ENCODE measurements at places on chromosomes 4 and X. TPM values are rescaled to one million over a fixed set of nuclear protein-coding genes. Genes with fewer than 3 reads are reported as not detected.

Gene DOK7
- not detected for total RNA-seq

Gene RRH
- total RNA-seq, result not detected

Gene GUCY1B1
- 2.9 TPM for total RNA-seq

Gene ZNF157
- 2.2 TPM for total RNA-seq

Gene EPGN
- total RNA-seq, result not detected

Gene CENPI
- total RNA-seq, result 22.5 TPM

Gene YY2
- total RNA-seq, result 1.5 TPM

Gene JAKMIP1
- 4.4 TPM for total RNA-seq

Gene CXCL6
- total RNA-seq, result 8.0 TPM

DNA sequence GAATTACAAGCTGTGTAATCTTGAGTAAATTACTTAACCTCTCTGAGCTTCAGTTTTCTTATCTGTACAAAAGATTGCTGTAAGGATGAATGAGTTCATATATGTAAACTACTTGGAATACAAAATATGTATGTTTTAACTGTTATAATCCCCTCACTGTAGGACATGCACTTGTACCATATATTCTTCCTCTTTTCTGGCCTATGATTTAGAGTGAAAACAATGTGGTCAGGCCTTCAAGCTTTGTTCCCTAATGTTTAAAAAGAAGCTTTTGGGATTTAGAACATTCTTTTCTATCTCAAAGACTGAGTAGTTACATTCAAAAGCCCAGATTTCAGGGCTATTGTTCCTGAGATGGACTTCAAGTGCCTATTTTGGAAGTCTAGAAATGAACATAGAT, 26.7 kb upstream of the GPRIN3 start:
- H3K27ac ChIP-seq, result no peak overlapping the region
- DNase-seq, result no peak
- no peaks in the 10 kb centered on the region for H3K27me3 ChIP-seq
- no peak overlapping the region for H3K4me3 ChIP-seq

- H3K27me3 ChIP-seq, result no peaks in the 10 kb centered on the region
- no peak overlapping the region for H3K4me3 ChIP-seq
- DNase-seq, result no peak
- H3K27ac ChIP-seq, result no peak overlapping the region
Measured at GRCh38 chrX:22037225-22037624, 5.1 kb downstream of the PHEX start.

DNA sequence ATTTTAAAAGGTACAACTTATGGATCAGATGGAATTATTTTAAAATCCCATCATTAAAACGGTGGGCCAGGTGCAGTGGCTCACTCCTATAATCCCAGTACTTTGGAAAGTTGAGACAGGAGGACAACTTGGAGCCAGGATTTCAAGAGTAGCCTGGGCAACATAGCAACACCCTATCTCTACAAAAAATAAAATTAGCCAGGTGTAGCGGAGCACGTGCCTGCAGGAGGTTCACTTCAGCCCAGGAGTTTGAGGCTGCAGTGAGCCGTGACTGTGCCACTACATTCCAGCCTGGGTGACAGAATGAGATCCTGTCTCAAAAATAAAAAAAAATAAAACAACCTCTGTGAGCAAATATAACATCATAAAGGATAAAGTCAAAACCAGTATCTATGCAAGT, 11.4 kb downstream of the ADH5 start:
- DNase-seq, result no peak
- no peaks in the 10 kb centered on the region for H3K4me1 ChIP-seq
- H3K36me3 ChIP-seq, result peaks cover 23% of the 10 kb centered on the region
- H3K4me3 ChIP-seq, result no peak overlapping the region
- H3K27me3 ChIP-seq, result no peaks in the 10 kb centered on the region
- H3K27ac ChIP-seq, result no peak overlapping the region

DNA sequence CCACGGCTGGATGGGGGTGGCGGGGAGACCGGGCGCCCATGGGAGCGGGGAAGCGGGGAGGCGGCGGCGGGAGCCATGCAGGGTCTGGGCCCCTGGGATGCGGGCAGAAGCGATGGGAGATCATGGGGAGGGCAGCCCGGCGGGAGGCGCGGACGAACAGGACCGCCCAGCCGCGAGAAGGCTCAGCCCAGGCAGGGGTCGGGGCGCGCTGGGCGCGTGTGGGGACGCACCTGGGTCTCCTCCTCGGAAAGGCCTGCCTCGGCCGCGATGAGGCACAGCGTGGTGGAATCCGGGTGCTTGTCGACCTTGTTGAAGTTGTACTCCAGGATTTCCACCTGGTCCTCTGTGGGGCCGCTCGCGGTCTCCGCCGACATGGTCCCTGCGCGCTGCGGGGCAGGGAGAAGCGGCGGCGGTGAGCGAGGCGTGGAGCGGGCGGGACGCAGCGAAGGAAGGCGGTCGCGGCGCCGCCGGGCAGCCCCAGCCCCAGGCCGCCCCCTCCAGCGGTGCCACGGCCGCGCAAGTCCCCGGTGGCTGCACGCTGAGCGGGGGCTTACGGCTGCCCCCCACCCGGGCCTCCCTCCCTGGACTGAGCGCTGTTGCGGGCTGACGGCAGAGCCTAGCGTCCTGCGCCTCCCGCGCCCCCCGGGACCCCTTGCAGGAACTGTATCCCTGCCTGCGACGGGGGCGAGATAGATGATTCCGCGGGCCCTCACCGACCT, 25.3 kb downstream of the HOPX start:
- peak overlapping the region; percentile 44 for H3K4me3 ChIP-seq
- peaks cover 56% of the 10 kb centered on the region for H3K27me3 ChIP-seq
- DNase-seq, result peak; percentile 62

DNA sequence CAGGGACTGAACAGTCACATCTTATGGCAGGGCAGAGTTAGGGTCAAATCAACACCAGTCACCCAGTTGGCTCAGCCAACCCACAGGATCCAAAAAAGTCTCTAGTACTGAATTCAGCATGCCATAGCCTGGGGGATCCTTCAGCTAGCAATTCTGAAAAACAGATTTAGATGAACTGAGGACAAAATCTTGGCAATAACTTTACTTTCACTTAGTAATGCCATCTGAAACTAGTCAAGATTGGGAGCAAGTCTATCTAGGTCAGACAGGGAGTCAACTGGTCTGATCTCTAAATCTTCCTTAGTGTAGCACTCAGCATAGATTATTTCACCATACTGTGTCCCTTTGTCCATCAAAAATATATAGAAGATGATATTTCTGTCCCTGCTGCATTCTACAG, 76.0 kb downstream of the HHIP start:
- no peak for DNase-seq
- H3K27me3 ChIP-seq, result no peaks in the 10 kb centered on the region
- no peak overlapping the region for H3K27ac ChIP-seq
- no peaks in the 10 kb centered on the region for H3K4me1 ChIP-seq
- no peak overlapping the region for H3K4me3 ChIP-seq

GRCh38 chr4:125676156-125676555, 361.4 kb downstream of the FAT4 start:
- H3K36me3 ChIP-seq, result no peaks in the 10 kb centered on the region
- no peak overlapping the region for H3K27ac ChIP-seq

- H3K4me3 ChIP-seq, result no peak overlapping the region
- no peak overlapping the region for H3K27ac ChIP-seq
- no peaks in the 10 kb centered on the region for H3K36me3 ChIP-seq
- peaks cover 10% of the 10 kb centered on the region for H3K4me1 ChIP-seq
- H3K27me3 ChIP-seq, result no peaks in the 10 kb centered on the region
Measured at GRCh38 chr4:6984612-6985425, 58.4 kb upstream of the TADA2B start.

DNA sequence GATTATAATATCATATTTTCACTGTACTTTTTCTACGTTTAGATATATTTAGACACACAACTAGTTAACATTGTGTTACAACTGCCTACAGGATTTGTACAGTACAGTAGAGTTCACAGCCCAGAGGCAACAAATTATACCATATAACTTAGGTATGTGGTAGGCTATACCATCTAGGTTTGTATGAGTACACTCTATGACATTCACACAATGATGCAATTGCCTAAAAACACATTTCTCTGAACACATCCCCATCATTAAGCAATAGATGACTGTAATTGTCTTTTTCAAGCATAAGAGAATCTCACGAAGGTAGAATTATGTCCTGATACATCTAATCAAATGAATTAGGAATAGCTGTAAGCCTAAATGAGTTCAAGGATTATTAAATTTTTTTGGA, 12.3 kb upstream of the TIGD2 start:
- no peaks in the 10 kb centered on the region for H3K36me3 ChIP-seq
- H3K27me3 ChIP-seq, result no peaks in the 10 kb centered on the region
- no peak overlapping the region for H3K27ac ChIP-seq
- H3K4me3 ChIP-seq, result no peak overlapping the region
- no peak for DNase-seq

GRCh38 chr4:109211671-109212070, 90.8 kb downstream of the COL25A1 start:
- no peak for DNase-seq
- no peaks in the 10 kb centered on the region for H3K4me1 ChIP-seq

DNA sequence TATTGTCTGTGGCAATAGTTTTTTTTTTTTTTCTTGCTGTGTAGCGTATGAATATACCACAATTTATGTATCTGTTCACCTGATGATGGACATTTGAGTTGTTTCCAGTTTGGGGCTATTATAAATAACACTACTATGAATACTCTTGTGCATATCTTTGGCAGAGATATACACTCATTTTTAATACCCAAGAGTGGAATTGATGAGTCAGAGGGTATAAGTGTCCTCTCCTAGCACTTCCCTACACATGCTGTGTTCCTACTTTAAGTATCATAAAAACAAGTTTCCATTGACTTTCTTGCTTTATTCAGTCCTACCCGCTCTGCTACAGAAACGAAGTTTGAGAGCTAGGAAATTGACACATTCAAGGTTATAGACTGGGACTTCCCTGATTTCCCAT, 39.8 kb downstream of the XIAP start:
- DNase-seq, result no peak
- H3K4me3 ChIP-seq, result no peak overlapping the region
- no peaks in the 10 kb centered on the region for H3K4me1 ChIP-seq
- H3K27me3 ChIP-seq, result no peaks in the 10 kb centered on the region
- H3K36me3 ChIP-seq, result no peaks in the 10 kb centered on the region
- no peak overlapping the region for H3K27ac ChIP-seq

DNA sequence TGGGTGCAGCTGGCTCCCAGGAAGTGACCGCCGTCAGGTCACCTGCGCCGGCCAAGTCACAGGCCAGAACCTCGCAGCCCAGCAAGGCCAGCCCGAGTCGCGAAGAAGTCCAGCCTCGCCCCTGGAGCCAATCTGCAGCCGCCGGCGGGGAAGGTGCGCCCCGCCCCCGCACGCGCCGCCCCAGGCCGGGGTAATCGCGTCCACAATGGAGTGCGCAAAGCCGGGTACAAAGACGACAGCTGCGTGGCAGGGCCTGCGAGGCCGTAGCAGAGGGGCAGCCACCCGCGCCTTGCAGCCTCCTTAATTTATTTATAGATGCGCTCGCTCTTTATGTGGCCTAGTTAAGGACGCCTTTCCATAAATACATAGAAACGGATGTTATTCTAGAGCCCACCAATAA, 139.4 kb upstream of the CPEB2 start:
- no peaks in the 10 kb centered on the region for H3K4me1 ChIP-seq
- H3K27me3 ChIP-seq, result no peaks in the 10 kb centered on the region
- DNase-seq, result no peak
- no peak overlapping the region for H3K27ac ChIP-seq
- no peak overlapping the region for H3K4me3 ChIP-seq

DNA sequence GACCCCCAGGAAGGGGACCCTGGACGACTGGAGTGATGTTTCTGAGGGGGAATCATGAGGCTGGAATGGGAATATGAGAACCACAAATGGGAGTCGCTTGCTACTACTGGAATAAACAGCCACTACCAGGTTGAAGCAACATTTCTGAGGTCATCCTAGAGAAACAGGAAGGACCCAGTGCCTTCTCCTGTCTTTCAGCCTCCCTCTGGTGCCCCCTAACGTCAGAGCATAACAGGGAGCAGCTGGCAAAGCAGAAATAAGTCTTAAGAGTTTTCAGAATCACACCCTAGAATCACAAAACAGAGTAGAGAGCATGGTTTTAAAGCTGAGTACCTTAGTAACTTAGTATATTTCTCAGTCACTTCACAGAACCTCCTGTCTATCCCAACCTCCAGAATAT, 347.8 kb upstream of the PITX2 start:
- peak; percentile 81 for DNase-seq
- no peak overlapping the region for H3K27ac ChIP-seq
- H3K27me3 ChIP-seq, result no peaks in the 10 kb centered on the region
- H3K4me1 ChIP-seq, result no peaks in the 10 kb centered on the region
